ENCODE measurements at places on chromosomes 12 and 14.

DNA sequence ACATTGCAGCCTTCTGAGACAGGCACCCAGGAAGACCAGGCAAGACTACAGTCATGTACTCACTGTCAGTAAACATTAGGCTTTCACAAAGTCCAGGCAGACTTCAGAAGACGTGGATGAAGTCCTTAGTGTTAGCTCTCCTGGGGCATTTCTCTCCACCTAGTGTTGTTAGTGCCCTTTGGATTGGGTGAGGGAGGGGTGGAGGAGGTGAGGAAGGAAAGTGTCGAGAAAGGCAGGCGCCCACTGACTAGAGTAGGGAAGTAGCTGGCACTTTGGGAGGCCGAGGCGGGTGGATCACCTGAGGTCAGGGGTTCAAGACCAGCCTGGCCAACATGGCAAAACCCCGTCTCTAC, 20.2 kb downstream of the TMEM229B start:
- DNase-seq = no peak

- peak; percentile 70 for DNase-seq
Observed at GRCh38 chr12:130916241-130916911, 37.3 kb upstream of the ADGRD1 start.

DNA sequence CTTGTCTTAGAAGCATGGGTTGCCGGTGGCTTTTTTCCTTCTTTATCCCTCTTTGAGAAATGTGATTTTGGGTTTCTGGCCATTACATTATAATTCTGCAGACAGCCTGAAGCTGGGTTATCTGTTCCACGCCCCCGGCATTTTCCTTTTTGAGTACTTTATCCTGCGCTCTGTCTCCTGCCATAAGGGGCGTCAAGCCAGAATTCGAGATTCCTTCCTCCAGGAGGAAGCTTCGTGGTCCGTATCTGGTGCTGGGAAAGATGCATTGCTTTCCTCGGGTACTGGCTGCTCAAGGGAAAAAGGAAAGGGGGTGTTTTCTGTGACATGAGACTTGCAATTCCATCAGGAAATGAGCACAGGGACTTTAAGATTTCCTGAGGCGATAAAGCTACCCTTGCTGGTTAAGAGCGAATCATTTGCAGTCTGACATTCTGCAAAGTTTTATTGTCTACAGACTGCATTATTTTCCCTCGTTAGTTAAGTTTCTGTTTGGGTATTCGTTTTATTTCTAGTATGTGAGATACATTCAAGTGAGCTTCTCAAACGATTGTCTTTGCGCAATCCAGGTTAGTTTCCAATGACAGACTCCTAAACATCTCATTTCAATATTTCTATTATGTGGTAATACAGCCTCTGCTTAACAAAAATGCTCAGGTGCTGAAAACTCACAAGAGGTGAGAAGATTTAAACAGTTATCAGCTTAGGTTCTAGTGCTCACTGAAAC, 694 bp downstream of the AKAP5 start:
- no peak for DNase-seq

DNA sequence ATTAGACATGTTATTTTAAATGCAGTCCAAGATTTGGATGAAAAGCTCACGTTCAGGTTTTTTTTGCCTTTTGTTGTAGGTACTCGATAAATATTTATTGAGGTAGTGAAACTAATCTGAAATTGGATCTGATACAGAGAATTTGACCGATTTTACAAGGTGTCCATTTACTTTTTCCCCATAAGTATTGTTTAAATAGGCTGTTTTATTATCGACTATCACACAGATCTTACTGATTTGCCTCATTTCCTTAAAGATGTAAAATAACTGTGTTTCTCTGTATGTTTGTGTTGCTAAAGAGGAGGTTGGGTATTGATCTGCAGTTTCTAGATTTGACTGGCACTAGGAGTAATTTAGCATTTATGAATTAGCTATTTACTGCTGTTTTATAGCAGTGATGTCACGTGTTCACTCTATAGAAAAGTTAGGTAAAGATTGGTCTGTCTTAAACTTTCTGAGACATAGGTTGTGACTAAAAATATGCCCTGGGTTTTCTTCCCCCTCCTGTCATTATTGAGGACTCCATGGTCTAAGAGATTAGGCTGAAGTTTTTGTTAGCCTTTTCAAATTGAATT, 3.5 kb downstream of the RAP1B start:
- DNase-seq = no peak

GRCh38 chr12:51382173-51382572, 9.0 kb downstream of the GALNT6 start:
- no peak for DNase-seq

Data from right kidney (tissue), 9 donors.